T-helper 9 cell (primary cell): ENCODE measurements at places on chromosomes 12 and 14.

DNA sequence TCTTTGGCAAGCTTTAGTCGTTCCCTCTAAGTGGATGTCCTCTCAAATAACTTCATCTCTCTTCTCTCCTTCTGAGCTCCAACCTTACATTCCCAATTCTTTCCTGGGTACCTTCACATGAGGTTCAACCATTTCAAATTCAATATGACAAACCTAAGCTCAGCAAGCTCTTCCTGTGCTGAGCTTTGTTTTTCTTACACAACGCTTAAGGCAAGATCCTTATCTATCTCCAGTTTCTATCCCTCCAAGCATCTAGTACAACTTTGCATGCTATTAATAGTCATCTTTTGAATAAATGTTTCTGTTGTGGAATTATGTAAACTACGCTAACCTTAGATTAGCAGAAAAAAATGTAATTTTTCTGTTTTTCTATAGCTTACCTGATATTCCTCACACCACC lies 63.7 kb upstream of the IFNG-AS1 start:
- DNase-seq = no peak

GRCh38 chr14:89672636-89673511 lies 255.8 kb upstream of the FOXN3 start:
- DNase-seq = no peak

GRCh38 chr12:132170094-132170636 lies 25.9 kb downstream of the NOC4L start:
- DNase-seq = no peak

- peak; percentile 34 for DNase-seq
These were observed 11.0 kb upstream of the FBXL14 start for GRCh38 chr12:1605129-1606020.

- no peak for DNase-seq
These were observed 57.0 kb downstream of the TEAD4 start for GRCh38 chr12:3016191-3016590.

DNA sequence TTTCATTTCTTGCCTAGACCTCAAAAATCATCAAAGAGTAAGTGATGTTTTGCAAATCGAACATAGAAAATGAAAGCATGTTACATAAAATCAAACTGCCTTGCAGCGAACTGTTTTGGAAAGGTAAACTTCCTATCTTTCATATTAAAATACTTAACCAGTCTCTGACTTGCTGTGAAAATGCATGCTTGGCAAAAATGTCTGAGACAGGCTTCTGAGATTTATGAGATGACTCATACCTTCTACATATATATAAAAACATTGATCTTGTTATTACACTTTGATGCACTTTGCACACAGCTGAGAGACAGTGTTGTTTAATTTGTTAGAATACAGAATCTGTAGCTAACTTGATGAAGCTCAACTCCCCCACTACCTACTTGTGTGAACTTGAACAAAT lies 179.1 kb downstream of the KITLG start:
- DNase-seq = no peak

DNA sequence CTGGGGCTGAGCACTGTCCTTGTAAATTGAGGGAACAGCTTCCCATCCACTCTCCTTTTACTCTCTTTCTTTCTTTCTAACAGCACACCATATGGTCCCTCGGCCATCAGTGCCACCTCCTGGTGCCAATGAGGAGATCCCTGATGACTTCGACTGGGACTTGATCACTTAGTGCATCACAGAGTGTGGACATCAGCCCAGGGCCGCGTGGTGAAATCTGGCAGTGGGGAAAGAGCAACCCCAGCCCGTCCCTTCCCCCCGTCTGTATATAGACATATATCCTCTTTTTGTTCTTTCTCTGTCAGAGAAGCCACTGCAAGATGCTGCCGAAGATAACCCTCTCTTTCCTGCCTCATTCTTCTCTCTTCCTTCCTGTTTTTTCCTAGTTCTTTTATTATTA lies 13.5 kb downstream of the C3AR1 start:
- no peak for DNase-seq

DNA sequence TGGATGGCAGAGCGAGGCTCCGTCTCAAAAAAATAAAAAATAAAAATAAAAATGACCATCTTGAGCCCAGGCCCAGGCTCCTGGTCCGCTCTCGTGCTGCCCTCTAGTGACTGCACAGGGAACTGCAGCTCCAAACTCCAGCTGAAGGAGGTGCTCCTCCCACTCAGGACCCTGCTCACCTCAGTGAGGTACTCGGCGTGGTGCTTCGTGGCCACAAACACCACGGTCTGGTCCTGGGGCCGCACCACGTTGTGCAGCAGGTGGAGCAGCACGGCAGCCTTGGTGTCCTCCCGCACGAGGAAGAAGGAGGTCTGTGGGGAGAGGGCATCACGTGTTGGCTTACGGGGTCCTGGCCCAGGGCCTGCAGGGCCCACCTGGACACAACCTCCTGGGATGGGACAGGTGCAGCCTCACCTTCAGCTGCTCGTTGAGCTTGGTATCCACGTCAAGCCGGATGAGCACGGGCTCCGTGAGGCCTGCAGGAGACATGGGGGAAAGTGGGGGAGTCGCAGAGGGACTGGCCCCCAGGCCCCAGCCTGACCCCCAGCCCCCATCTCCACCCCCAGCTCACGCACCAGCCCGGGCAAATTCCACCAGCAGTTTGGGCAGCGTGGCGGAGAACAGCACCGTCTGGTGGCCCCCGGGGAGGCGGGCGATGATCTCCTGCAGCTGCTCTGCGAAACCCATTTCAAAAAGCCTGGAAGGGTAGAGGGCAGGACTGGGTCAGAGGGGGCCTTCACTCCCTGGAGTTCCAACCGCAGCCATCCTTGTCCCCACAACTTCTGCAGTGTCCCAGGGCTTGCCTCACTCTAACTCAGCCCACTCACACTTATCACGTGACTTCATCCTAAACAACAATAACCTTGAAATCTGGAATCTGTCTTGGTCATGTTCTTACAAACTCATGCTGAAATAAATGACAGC lies 10.6 kb downstream of the DDX54 start:
- peak; percentile 80 for DNase-seq

- DNase-seq = no peak
These were observed 645.2 kb downstream of the MED13L start for GRCh38 chr12:115632308-115632707.

DNA sequence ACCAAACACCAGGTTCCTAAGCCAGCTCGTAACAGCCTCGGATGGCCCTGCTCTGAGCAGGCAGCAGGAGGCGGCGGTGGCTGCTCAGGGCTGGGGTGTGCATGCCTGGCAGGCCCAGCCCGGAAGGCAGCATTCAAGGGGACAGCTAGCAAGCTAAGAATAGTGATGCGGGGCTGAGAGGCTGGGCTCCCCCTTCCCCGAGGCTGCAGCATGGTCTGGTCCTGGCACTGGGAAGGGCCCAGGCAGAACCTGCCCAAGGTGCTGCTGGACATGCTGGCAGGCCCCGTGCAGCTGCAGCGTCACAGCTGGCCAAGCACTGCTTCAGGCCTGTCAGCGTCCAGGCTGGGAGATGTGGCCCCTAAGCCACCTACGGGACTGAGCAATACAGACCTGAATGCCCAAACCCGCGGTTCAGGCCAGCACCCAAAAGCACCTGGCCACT lies 26.4 kb upstream of the NUDT14 start:
- no peak for DNase-seq

GRCh38 chr14:34355584-34356263 lies 106.3 kb downstream of the SPTSSA start:
- no peak for DNase-seq

DNA sequence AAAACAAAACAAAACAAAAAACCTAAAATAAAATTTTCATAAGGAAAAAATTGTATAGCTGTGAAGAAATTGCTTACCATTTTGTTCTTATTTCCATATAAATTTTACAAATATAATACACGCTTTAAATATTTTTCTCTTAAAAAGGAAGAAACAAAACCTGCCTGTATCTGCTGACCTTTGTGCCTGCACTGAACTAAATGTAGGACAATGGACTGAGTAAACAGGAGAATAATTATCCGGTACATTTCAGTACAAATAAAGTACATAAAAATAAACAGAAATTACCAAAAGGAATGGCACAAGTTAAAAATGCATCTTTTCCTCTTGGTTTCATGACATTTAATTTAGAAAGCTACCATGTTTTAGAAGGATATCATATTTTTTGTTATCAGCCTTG lies 112.3 kb downstream of the DNAI7 start:
- no peak for DNase-seq

DNA sequence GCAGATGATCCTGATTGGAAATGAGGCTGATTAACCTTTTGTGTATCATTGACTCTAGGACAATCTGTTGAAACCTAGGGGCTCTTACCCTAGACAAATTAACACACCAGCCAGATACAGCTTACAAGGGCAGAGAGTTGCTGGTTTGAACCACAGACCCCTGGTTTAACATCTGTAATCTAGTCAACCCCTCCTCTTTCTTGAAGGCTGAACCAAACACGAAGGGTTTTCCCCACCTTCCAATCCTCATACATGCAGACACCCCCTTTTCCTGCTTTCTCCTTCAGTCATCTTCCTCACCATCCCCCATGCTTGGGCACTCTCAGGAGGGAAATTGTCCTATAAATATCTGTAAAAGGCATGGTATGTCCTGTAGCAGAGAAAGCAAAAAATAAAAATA lies 126.0 kb upstream of the HIF1A start:
- no peak for DNase-seq

DNA sequence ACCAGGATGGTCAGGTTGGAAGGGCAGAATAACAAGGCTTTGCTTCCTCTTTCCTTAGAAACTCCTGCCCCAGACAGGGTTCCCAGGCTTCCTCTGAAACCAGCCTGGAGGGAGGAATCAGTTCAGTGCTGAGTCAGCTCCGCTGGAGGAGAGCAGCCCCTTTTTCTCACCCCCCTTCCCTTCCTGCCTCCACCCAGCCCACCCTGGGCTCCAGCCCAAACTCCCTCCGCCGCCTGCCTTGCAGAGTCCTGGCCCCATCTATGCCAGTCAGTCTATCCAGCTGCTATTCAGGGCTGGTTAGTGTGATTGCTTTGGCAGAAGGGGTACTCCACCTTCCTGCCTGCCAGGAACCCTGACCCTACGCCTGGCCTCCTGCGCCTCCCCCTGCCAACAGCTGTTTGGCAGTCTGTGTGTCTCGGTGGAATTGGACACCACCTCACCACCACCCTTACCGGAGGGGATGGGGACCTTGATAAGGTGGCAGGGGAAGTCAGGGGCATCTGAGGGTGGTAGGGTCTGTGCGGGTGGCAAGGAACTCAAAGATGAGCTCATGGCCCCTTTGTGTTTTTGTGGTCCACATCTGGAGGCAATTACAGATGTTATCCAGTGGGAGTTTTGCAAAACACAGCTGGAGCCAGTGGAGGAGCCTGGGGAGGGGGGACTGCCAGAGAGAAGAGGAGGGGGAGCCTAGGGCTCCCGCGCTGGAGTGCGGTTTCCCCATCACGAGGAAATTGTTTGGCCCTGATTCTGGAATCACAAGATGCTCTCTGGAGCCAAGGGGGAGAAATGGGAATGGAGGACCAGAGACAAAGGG lies 12.2 kb downstream of the MMP14 start:
- DNase-seq = no peak

- no peak for DNase-seq
These were observed 1.1 kb upstream of the SSH1 start for GRCh38 chr12:108858311-108859074.

GRCh38 chr14:100873096-100873482 lies 30.4 kb downstream of the RTL1 start:
- DNase-seq = no peak

DNA sequence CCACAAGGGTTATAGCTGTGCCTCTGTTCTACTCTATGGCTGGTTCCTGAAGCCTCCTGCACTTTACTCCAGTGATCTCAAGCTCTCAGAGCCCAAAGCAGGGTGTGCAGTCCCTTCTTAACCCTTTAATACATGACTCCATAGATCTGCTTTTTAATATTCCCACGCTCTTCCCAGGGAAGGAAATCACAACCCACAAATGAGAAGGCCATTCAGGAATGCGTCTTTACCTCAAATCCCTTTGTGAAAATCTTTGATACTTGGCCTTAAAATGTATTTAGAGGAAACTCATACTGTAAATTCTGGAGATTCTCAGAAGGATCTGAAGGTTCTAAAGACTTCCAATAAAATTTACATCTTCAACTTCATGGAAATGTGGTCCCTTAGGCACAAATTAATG lies 17.0 kb downstream of the NID2 start:
- DNase-seq = no peak

GRCh38 chr12:40104461-40105264 lies 1.2 kb downstream of the SLC2A13 start:
- peak; percentile 4 for DNase-seq

GRCh38 chr12:15597125-15597830 lies 191.9 kb downstream of the EPS8 start:
- no peak for DNase-seq

- no peak for DNase-seq
These were observed 19.0 kb downstream of the KLRB1 start for GRCh38 chr12:9588749-9589148.

DNA sequence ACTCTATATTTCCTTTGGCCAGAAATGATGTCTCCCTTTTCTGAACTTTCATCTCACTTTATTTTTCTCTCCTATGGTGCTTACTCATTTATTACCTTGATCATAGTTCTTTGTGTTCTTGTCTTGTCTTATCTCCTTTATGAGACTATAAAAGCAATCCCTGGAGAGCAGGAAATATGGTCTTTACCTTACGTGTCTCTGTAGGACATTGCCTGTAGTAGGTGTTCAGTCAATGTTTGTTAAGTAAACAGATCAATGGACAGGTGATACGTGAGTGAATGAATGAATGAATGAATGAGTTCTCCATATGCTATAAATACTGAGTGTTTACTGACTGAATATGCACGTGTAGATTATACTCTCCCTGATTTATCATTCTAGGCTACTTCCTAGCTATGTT lies 193.7 kb upstream of the HMGA2 start:
- DNase-seq = no peak

DNA sequence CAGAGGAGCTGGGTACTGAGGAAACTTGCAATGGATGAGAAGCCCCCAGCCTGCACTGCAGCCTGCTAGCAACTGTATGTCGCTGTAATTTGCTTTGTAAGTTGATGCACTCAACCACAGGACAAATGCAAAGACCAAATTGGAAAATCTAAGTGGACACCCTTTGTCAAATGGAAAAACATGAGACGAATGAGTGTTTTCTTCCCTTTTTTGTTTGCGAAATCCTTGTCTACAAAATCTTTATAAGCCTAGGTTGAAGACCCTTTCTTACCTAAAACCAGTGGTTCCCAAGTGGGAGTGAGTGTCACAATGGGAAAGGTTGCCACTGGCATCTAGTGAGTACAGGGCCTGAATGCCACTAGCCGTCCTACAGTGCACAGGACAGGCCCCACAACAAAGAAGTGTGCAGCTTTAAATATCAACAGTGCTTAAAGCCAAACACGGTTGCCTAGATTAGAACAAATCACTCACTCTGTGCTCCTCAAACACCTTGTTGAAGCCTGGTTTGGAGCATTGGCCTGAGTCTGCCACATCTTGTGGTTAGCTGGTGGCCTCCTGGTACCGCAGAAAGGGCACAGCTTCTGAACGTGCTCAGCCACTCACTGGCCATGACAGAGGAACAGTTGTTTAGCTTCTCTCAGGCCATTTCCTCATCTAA lies 7.6 kb upstream of the VASH1 start:
- DNase-seq = no peak

GRCh38 chr12:114344303-114344663 lies 61.7 kb downstream of the TBX5 start:
- no peak for DNase-seq
